ENCODE measurements at places on chromosomes 1 and 21. TPM values are rescaled to one million over a fixed set of nuclear protein-coding genes. Genes with fewer than 3 reads are reported as not detected.

The FAM43B gene
- not detected for total RNA-seq

The ACBD3 gene
- 19.7 TPM for total RNA-seq

The ADAMTS5 gene
- total RNA-seq: not detected

The ADGRL2 gene
- not detected for total RNA-seq

The IFI16 gene
- 203 TPM for total RNA-seq

The PPIAL4G gene
- not detected for total RNA-seq

The SIK1 gene
- total RNA-seq: 8.8 TPM

The ADORA1 gene
- not detected for total RNA-seq

The ADCY10 gene
- not detected for total RNA-seq

The FCER1G gene
- total RNA-seq: 1.1 TPM

The GPR157 gene
- 3.2 TPM for total RNA-seq

The SPATA21 gene
- not detected for total RNA-seq

The CAPN9 gene
- not detected for total RNA-seq

The NCF2 gene
- total RNA-seq: 2.7 TPM

The PHLDA3 gene
- 8.7 TPM for total RNA-seq

The ETV3L gene
- not detected for total RNA-seq

The MIXL1 gene
- not detected for total RNA-seq

The KCNT2 gene
- not detected for total RNA-seq

The CLDN14 gene
- total RNA-seq: not detected

The SAMD13 gene
- total RNA-seq: 0.80 TPM

The GNG4 gene
- total RNA-seq: 6.8 TPM

The CD84 gene
- total RNA-seq: 17.6 TPM

The DTL gene
- total RNA-seq: 95.0 TPM

All from activated CD8-positive, alpha-beta memory T cell treated with anti-CD3 and anti-CD28 coated beads for 36 hours (primary cell).